ENCODE measurements at places on chromosomes 6 and 20. TPM values are rescaled to one million over a fixed set of nuclear protein-coding genes. Genes with fewer than 3 reads are reported as not detected.

DNA sequence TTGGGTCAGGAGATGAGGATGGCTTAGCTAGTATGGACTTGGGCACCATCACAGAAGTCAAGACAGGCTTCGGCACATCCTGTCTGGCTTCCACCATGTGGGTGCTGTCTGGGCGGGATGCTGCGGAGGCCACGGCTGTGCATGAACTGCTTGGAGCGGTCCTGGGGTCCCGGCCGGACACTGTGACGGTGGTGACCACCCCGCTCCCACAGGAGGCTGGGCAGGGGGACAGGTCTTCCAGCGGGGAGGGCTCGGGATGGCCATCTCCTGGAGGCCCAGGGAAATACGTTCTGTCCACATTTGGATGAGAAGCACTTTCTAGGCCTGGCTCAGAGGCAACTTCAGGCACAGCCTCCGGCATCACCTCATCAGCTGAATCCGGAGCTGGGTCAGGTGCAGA lies 32.1 kb upstream of the TCFL5 start:
- DNase-seq, result no peak

- no peak for DNase-seq
These were observed 49.2 kb downstream of the FRK start for GRCh38 chr6:116011520-116011919.

GRCh38 chr6:162576016-162576415 lies 151.6 kb downstream of the PRKN start:
- no peak for DNase-seq

DNA sequence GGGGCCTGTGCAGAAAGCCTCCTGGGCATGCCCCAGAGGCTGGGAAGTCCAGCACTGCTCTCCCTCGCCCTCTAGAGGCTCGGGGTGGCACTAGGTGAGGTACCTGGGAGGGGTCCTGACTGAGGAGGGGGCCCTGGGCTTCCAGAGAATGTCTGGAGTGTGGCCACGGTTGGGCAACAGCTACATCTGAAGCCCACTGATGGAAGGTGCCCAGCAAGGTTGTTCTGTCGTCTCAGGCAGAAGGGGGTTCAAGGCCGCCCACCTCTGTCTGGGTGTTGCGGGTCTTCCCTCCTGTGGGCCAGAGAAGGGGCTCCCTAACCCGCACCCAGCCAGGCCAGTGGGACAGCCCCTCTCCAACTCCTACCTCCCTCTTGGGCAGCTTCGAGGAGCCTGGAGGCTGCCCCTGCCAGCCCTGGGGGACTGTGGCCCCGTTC lies 11.4 kb upstream of the VEGFA start:
- no peak for DNase-seq

- no peak for DNase-seq
These were observed 681.0 kb upstream of the GJE1 start for GRCh38 chr6:141451511-141452353.

Gene CLPSL2
- total RNA-seq, result not detected

Gene CCR6
- total RNA-seq, result not detected
